ENCODE measurements at places on chromosomes 3 and 15. TPM values are rescaled to one million over a fixed set of nuclear protein-coding genes. Genes with fewer than 3 reads are reported as not detected.

- DNase-seq, result peak; percentile 17
Measured at GRCh38 chr3:161475905-161476304, 20.7 kb upstream of the OTOL1 start.

DNA sequence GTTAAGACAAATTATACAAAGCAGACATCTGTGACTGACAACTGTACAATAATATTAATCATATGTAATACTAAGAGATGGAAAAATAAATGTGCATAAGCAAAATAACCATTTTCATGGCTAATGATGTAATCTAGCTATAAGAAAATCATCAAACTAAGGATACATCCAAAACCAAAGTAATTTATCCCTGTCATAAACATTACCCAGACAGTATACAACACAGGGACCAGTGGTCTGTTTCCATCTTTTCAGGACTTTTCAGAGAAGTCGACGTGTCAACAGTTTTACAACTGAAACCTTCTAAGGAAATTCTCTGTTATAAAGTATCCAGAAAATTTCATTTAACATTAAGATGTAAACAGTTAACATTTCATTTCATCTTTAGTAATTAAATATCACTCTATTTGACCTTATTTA is 11.0 kb downstream of the THBS1 start:
- DNase-seq, result no peak

DNA sequence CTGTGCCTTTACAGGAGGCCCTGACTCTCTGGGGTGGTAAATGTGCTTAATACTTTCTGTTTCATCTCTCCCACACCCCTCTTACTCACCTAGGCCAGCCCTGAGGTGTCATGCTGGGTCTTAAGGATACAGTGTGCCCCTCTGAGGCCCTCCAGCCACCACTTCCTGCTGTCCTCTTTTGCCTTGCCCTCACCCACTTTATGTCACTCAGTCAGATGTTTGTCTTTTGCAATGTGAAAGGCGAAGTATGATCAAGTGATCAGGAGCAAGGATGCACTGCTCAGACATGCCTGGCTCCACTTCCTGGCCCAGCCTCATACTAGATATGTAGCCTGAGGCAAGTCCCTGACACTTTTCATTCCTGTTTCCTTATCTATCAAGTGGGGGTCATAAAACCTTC is 339.0 kb upstream of the NR2E3 start:
- peak; percentile 11 for DNase-seq

DNA sequence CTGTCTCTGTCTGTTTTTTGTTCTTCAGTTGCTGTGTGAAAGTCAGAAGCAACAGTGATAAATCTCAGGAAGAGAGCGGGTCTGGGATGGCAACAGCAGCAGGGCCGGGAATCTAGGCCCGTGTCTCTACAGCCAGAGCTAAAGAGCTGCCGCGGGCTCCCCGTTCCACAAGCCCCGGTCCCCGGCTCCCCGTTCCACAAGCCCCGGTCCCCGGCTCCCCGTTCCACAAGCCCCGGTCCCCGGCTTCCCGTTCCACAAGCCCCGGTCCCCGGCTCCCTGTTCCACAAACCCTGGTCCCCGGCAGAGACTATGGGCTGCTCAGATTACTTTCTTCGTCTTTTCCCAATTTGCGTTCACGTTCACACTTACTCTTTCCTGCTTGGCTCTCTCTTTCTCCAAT is 19.5 kb downstream of the RCCD1 start:
- no peak for DNase-seq

DNA sequence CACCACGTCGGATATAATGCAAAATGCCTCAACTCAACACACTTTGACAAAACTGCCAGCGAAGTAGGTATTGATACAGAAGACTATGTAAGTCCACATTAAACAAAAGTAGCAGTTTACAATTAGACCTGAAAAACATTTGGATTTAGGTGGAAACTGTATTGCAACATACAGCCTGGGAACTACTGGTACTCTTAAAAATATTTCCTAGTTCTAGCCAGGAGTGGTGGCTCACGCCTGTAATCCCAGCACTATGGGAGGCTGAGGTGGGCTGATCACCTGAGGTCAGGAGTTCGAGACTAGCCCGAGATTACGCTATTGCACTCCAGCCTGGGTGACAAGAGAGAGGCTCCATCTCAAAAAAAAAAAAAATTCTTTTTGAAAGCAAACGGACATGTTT is 246.2 kb downstream of the ZBTB20 start:
- DNase-seq, result no peak

DNA sequence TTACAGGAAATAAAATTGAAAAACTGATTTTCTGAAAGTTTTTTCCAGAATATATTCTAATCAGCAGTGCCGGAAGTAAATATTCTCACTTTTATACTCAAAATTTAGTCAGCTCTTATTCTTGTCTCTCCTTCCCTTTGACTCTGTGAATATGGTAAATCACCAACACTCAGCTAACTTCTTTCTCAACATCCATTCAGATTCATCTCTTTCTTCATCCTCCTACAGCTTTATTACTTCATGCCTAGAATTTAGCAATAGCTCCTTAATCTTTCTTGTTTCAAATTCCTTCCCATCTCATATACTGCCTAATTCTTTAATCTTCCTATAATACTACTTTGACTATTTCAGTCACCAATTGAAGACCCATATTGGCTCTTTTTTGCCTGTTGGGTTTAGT is 67.9 kb downstream of the FGF7 start:
- DNase-seq, result no peak

The LRRC2 gene
- total RNA-seq, result 0.40 TPM

The NR2E3 gene
- not detected for total RNA-seq

The ERICH6 gene
- total RNA-seq, result not detected

DNA sequence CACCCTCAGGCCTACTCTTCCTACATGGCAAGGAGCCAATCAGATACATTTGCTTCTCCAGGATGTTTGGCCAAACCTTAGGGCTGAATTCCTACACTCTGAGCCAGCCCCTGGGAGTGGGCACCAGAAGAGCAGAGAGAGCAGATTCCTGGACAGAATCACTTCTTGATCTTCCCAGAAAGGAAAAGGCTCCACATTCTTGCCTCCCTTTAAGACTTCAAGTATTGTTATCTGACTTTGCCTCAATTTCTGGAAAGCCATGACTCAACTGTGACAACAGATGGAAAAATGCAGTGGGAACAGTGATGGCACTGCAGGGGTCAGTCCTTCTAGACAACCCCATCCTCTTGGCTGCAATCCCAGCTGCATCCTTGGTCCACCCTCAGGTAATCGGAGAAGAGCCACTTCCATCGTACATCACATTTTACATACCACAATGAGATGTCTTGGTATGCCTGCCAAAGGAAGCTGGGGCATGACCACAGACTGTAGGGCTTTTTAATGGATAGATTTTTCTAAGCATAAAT is 21.0 kb downstream of the SLCO2A1 start:
- peak; percentile 99 for DNase-seq

- peak; percentile 57 for DNase-seq
Measured at GRCh38 chr15:67833710-67834511, 5.9 kb downstream of the RNU6-1 start.

DNA sequence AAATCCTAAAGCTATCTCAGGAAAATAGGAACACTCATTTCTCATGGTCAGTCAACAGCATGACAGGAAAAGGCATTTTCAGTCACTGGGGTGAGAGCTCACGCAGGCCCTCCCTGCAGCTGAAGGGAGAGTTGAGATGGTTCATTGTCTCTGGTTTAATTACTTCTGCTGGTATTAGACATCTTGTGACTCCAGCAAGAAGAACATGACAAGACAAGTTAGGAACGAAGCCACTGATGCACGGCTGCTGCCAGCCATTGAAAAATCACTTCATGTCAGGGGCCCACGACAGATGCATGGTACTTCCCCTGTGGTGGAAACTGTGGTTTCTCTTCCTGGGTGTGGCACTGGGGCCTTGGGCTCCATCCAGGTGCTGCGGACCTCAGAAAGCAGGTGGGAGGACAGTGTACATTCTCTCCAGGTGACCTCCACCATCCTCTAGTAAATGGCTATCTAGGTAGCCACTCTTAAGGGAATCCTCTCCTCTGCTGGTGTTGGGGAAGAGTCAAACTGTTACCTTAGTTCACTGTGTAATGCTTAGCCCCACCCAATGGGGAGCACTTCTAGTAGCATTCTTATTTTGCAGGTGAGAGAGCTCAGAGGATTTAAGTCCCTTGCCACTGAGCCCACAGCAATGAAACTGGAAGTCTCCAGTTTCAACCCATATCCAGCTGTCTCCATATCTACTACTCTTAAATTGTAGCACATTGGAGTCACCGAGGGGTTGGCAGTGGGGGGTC is 274.2 kb downstream of the LRTM1 start:
- no peak for DNase-seq

The CAMK2N2 gene
- total RNA-seq, result 0.95 TPM

- DNase-seq, result no peak
Measured at GRCh38 chr15:99169769-99170311, 65.0 kb downstream of the SYNM start.

- DNase-seq, result no peak
Measured at GRCh38 chr15:66599536-66600239, 33.9 kb upstream of the LCTL start.

The DAZL gene
- total RNA-seq, result not detected

DNA sequence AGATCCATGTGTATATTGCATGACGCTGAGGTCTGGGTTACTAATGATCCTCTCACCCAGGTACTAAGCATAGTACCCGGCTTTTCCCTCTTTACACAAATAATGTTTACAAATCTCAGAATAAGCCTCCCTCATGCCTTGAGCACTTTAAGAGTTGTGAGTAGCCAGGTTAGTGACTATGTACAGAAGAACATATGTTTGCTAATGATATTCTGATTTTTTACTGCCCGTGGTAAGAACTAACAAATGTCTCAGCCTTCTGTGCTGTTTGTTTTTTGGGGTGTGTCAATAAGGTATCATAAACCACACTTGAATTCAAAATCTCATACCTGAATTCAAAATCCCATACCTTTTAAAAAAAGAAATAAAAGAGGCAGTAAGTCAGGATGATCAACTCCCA is 59.5 kb downstream of the ABCC5 start:
- no peak for DNase-seq

DNA sequence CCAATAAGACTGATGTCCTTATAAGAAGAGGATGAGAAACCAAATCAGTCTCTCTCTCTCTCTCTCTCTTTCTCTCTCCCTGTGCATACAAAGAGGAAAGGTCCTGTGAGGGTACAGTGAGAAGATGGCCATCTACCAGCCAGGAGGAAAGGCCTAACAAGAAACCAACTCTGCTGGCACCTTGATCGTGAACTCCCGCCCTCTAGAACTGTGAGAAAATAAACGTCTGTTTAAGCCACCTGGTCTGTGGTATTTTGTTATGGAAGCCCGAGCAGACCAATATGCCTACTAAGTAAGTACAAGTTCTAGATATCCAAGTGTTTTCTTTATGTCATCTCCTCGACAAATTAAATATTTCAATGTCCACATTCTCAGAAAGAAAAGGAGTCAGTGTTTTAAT is 44.9 kb upstream of the TMC3 start:
- peak; percentile 9 for DNase-seq

DNA sequence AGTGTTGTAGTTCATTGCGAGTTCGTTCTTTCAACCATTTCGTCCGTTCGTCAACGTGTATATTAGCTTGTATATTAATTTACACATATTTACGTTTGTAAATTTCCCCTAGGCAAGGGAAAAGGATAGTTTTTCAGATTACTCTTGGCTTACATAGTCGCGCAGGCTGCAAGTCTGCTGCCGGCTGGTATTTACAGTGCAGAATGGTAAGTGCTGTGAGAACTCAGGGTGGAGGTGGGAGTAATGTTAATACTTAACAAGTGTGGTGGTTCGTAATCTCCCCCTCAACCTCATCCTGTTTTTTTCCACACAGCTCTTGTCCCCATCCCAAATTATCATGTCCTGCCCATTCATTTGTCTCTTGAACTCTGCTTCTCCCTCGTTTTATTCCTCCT is 766 bp downstream of the FAM98B start:
- no peak for DNase-seq

DNA sequence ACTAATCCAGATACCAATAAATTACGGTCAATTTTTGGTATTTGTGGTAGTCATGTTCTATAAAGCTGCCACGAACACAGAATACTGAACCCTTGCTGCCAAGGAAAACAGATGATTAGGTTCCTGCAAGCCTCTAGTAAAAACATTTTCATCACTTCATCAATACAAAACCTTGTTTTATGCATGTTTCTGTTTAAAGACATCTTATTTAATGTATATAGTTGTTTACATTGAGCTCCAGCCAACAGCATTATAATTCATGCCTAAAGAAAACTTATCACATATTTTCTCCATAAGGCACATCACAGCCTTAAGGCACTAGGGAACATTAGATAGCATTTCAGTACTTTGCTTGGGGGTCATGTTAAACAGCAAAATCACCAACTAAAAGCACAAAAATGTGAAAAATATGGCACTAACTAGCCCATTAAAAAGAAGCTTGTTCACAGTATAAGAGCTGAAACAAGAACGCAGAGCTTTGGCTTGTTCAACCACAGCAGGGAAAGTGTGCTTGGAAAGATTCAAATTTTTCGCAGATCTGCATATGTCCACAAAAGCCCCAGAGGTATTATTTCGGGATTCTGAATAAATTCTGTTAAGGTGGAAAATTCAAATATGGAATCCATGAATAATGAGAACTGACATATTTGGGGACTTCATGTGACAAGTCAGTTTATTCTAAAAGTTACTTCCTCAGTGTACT is 27.7 kb downstream of the POLQ start:
- DNase-seq, result no peak

- no peak for DNase-seq
Measured at GRCh38 chr3:71219744-71220638, 363.5 kb downstream of the FOXP1 start.

DNA sequence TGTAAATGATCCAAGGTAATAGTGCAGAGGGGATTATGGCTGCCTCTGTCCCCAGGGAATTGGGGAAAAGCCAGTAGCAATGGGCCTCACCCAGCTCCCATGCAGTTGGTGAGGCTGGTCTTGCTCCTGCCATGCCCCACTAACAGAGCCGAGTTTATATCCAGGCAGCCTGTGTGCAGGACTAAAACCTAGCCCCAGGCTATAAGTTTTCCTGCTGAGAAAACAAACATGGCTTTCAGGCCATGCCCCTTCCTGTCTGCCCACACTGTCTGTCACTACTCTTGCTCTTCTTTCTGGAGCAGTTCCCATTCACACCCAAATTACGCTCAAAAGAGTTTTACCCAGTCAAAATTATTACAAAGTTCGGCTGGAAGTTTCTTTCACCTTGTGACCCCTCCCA is 73.5 kb upstream of the SPATA16 start:
- no peak for DNase-seq

The GOLGA8T gene
- 1.5 TPM for total RNA-seq

The DOCK3 gene
- total RNA-seq, result 0.36 TPM

DNA sequence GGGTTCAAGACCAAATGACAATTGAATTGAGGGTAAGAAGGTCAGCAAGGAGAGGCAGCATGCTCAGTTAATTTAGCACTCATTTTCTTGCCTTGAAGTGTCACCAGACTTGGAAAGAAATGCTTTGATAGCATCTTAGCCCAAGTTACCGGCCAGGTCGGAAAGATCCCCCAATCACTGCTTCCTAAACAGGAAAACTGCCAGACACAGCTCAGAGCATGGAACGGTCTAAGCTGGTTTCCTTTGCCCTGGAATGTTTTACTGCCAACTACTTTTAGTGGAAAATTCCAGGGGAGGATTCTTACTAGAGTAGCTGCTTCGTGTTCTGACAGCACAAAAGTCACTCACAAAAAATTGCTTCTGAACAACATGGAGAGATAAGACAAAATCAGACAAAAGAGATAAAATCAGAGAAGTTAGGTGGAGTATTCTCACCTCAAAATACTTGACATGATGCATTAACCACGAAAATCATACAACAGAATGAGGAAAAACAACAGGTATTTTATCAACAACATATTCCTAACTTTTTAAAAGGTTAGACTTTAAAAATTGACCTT is 65.5 kb downstream of the CCR4 start:
- DNase-seq, result no peak

The GOLGA6D gene
- not detected for total RNA-seq

The PPM1L gene
- 6.8 TPM for total RNA-seq
